ENCODE measurements at places on chromosomes 11 and 22. TPM values are rescaled to one million over a fixed set of nuclear protein-coding genes. Genes with fewer than 3 reads are reported as not detected.

TMA7B gene
- total RNA-seq, result not detected

RIC3 gene
- 9.7 TPM for total RNA-seq

GRM5 gene
- not detected for total RNA-seq

LRRC74B gene
- not detected for total RNA-seq

DNA sequence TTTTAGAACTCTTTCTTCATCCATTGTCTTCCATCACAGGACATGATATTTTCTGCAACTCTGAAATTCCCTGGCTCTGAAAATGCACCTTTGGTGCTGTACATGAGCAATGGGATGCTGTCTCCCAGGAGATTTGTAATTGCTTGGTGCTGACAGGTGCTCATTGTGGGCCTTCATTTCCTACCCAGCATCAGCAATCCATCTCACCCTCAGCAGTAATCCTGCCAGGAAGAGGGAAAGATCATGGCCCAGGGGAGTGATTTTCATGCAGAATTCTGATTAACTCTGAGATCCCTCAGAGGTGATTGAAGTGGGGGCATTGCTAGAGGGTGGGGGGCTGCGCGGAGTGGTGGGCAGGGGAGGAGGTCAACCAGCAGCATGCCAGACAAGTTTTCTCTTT is 651.7 kb downstream of the NELL1 start:
- no peak for DNase-seq

GRCh38 chr11:94629741-94630140 is 62.6 kb downstream of the PIWIL4 start:
- DNase-seq, result no peak

GRCh38 chr11:92453055-92453454 is 228.4 kb downstream of the FAT3 start:
- no peak for DNase-seq

- DNase-seq, result peak; percentile 54
These were observed 23.6 kb downstream of the ALX4 start for GRCh38 chr11:44286268-44286880.

GRCh38 chr22:44543781-44544477 is 45.9 kb upstream of the RTL6 start:
- DNase-seq, result no peak

Data from heart left ventricle (tissue), 16 donors.